ENCODE measurements at places on chromosomes 6 and 20. TPM values are rescaled to one million over a fixed set of nuclear protein-coding genes. Genes with fewer than 3 reads are reported as not detected.
A peak's percentile ranks its signal among the peaks of the same experiment; 100 is the strongest.

Gene SLC17A3
- polyA plus RNA-seq, result 149 TPM

Gene SCGN
- polyA plus RNA-seq, result 0.90 TPM

Gene CASS4
- 0.22 TPM for polyA plus RNA-seq

Gene TGM2
- 44.6 TPM for polyA plus RNA-seq

Gene COX7A2
- 812 TPM for polyA plus RNA-seq

Gene SDHAF4
- polyA plus RNA-seq, result 25.6 TPM

Gene MAP3K5
- polyA plus RNA-seq, result 5.9 TPM

- DNase-seq, result no peak
These were observed 29.3 kb upstream of the PDYN start for GRCh38 chr20:2023151-2023550.

GRCh38 chr20:3658716-3659491, 4.3 kb downstream of the GFRA4 start:
- DNase-seq, result no peak

- DNase-seq, result peak; percentile 54
These were observed 59.5 kb upstream of the RNF144B start for GRCh38 chr6:18327626-18328025.

GRCh38 chr6:167569041-167569805, 244.3 kb downstream of the TTLL2 start:
- DNase-seq, result no peak

DNA sequence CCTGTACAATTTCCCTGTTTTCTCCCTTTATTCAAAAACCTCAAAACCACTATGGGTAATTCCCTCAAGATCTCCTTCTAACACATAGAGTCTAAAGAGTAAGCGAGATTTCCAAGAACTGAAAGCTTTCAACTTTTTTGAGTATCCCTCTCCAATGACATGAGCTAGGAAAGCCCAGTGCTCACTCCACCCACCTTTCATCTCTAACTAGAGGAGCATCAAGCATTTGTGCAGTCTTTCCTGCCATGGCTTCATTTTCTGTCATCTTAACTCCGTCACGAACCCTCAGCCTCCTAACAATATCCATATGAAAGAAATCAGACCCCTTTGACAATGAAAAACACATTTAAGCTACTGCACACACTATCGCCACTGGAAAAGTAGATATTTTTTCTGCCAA, 91.9 kb upstream of the SUPT3H start:
- DNase-seq, result no peak

GRCh38 chr20:23773127-23773526, 22.4 kb upstream of the CST1 start:
- no peak for DNase-seq

DNA sequence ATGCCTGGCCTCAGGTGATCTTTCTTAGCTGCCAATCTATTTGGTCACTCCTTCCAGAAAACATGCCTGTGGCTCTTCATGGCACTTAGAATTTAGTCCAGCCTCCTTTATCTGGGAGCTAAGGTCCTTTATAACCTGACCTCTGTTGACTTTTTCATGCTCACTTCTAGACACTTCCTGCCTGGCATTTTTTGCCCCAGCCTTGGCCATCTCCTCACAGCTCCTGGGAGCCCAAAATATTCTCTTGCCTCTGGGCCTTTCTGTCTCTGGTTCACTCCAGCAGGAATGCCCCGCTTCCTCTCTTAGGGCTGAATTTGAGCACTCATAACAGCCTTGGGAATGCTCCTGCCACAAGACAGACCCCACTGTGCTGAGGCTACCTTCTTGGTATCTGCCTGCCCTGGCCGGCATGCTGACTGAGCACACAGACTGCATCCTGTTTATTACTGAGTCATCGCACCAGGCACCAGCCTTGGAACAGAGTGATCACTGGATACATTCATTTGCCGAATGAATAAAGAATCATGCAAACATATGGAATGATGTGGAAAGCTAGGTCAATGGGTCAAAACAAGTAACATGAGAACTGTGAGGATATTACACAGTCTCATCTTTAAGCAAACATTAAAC, 5.8 kb upstream of the EEF1E1 start:
- no peak for DNase-seq

- no peak for DNase-seq
These were observed 21.6 kb upstream of the FBXO30 start for GRCh38 chr6:145836170-145836569.

- no peak for DNase-seq
These were observed 152.4 kb downstream of the SASH1 start for GRCh38 chr6:148495029-148495428.

- no peak for DNase-seq
These were observed 84.1 kb downstream of the PRDM1 start for GRCh38 chr6:106170030-106170791.

GRCh38 chr6:106110164-106110826, 24.2 kb downstream of the PRDM1 start:
- DNase-seq, result no peak

DNA sequence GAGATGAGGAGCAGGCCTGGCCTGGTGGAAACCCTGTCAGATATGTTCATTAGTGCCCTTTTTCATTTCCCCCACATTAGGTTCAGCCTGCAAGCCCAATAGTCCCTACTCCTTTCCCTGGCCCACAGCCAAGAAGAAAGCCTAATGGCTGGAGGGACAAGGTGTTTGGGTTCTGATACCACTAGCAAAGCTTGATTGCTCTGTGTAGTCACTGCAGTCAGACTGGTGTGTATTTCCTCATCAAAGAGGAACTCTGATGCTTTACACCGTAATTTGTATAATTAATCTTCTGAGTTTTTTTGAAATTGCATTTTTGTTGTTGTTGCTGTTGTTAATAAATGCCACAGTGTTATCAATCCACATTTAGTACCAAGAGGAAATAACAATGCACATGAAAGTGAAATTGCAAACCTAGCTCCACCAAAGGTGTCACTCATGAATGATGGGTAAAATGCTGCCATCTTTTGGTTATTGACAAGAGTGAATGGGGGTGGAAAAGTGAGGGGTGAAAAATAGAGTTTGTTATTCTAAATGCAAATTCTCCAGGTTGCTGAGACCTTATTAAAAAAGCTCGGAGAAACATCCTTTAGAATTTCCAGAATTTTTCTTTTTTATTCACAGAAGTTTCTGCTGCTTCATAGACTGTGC, 320.2 kb upstream of the POU3F2 start:
- no peak for DNase-seq

Measured in kidney (tissue), 22 donors.